ENCODE measurements at places on chromosomes 7 and 10.

DNA sequence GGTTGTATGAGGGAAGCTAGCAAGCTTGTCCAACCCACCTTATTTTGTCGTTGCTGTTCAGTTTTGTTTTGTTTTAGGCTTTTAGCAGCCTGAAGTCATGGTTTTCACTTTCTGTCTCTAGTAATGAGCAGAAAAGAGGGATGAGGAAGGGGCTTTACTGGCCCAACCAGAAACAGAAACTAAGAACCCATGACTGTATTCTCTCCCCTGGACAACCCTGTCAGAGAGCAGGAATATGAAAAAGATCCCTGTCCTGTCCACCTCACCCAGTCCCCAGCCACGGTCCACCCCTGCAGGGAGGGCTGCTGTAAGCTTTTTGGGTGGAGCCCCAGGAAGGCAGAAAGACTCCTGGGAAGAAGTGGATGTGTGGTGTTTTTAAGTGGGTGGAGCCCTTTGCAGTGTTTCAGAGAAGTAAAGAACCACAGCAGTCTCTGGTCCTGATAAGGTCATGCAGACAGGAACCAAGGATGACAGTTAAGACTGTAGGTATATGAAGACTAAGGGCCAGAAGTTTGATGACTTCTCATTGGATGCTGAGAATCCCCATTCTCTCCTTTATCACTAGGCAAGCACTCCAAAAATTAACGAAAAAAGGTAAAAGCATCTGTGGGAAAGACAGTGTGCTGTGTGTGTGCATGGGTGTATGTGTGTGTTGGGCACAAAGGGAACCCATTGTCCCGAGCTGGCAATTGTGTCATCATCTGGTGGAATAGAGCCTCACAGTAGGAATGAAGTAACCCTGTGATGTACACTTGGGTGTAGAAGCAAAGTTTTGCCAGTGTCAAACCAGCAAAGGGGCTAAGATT lies 13.8 kb downstream of the MRPL32 start:
- DNase-seq, result peak; percentile 40

DNA sequence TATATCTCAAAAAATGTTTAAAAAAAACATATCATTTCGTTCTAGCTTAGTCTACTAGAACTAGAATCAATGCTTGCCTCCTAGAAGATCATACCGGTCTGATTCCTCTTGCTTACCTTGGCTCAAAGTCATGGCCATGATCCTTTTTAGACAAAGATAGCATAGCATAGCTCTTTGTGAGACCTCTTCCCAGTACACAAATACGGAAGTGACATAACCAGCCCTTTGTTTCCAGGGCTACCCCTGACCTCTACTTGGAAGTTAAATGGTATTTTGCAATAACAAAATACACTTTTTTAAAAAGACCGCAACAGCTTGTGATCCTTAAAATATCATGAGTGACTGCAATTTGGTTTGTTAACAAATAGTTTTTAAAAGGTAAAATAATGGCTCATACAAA lies 130.7 kb upstream of the NOBOX start:
- no peak for DNase-seq

- no peak for DNase-seq
These were observed 7.7 kb downstream of the HDAC9 start for GRCh38 chr7:18503126-18503866.

GRCh38 chr7:150898475-150899011 lies 46.2 kb downstream of the AOC1 start:
- DNase-seq, result peak; percentile 59
